ENCODE measurements at places on chromosomes 3 and 15.

GRCh38 chr15:64651601-64652191 lies 123.7 kb downstream of the RBPMS2 start:
- peak; percentile 36 for DNase-seq
- peak overlapping the region; percentile 8 for H3K4me3 ChIP-seq
- no peaks in the 10 kb centered on the region for H3K27me3 ChIP-seq
- H3K27ac ChIP-seq: peak overlapping the region; percentile 58

GRCh38 chr15:38823263-38823662 lies 258.6 kb upstream of the RASGRP1 start:
- H3K4me1 ChIP-seq: no peaks in the 10 kb centered on the region
- no peak for DNase-seq
- no peak overlapping the region for H3K27ac ChIP-seq
- no peaks in the 10 kb centered on the region for H3K36me3 ChIP-seq

- H3K27ac ChIP-seq: no peak overlapping the region
- H3K27me3 ChIP-seq: no peaks in the 10 kb centered on the region
- H3K36me3 ChIP-seq: no peaks in the 10 kb centered on the region
- H3K4me3 ChIP-seq: no peak overlapping the region
Measured at GRCh38 chr15:61182946-61183345, 46.2 kb downstream of the RORA start.

- H3K4me1 ChIP-seq: peaks cover 4% of the 10 kb centered on the region
- no peak overlapping the region for H3K4me3 ChIP-seq
- DNase-seq: no peak
- H3K27me3 ChIP-seq: no peaks in the 10 kb centered on the region
- no peak overlapping the region for H3K27ac ChIP-seq
Measured at GRCh38 chr3:195207731-195208130, 63.2 kb downstream of the XXYLT1 start.

All from naive thymus-derived CD4-positive, alpha-beta T cell (primary cell).